ENCODE measurements at places on chromosomes 5 and 9.

DNA sequence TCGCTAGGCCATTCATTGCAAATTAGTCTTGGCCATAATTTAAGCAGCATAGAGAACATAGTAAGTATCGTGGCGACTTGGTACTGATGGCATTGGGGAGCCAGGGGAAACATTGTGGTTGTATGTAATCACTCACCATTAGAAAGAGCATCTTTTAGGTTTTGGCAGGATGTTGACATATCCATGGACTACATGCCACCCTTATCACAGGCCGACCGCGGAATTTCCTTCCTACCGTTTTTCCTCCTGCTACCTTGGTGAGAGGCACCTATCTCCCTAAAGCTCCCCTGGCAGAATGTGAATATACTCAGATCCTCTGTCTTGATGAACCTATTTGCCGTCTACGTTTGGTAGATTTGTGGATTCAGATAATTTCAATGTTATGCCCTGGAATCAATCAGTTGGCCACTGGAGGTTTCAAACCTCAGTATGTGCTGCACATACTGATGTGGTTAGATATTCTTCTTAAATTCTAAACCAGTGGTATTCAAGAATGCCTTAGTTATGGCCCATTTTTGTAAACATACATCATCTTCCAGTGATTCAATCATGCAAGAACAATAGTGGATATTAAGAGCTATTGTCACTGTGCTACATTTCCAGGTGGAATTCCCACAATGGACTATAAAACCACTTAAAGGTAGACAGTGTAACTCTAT is 271.0 kb upstream of the HAPLN1 start:
- DNase-seq = no peak

- no peak for DNase-seq
These were observed 270.5 kb upstream of the CD180 start for GRCh38 chr5:67467110-67467509.

- no peak for DNase-seq
These were observed 606 bp downstream of the EEIG1 start for GRCh38 chr9:127980060-127980705.

- no peak for DNase-seq
These were observed 16.6 kb downstream of the KCNIP1 start for GRCh38 chr5:170520372-170520771.

GRCh38 chr9:88978034-88978433 is 13.2 kb upstream of the S1PR3 start:
- DNase-seq = no peak

- no peak for DNase-seq
These were observed 24.9 kb upstream of the GADD45G start for GRCh38 chr9:89579741-89580385.

All from NCI-H1105 (cell line).